ENCODE measurements at places on chromosomes 4 and X.

DNA sequence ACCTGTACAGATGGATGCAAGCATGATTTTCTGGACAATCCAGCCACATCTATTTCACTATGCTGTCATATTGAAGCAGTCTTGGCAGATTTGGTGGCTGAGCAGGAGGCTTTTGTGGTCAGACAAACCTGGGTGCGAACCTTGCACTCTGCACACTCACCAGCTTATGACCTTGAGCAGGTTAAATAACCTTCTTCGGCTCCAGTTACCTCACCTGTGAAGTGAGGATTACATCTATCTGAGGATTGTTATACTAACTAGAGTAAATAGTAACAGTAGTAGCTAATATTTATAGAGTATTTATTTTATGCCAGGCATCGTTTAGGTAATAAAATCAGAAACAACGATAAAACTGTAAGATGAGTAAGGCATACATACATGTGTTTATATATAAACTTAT lies 150.0 kb downstream of the PPP3CA start:
- no peak for DNase-seq

DNA sequence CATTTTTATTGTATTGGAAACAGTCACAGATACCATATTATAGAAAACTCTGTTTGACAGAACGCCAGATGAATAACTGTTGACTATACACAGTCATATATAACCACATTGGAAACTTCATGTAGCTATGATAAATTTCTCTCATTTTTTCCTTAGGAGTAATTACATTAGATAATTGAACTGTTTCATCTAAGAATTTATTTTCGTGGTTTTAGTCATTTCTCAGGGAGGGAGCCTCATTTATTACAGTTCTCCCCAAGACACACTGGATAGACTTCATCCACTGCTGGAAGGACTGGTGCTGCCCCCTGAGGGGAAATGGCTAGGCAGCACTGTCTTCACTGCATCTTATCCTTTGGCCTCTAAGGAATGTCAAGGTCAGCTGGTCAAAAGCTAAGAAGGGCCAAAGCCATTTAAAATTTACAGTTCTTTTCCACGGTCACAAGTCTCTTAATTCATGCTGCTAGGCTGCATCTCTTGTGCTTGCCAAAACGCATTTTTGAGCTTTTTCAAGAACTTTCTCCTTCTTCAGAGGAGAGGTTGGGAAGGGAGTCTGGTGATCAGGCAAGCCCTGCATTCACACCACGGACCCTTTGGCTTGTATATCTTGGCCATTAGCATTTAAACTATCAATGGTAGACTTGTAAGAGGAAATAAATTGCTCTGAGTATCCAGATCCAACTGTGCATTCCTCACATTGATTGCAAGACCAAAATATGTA lies 145.1 kb downstream of the CBR4 start:
- DNase-seq, result no peak

- no peak for DNase-seq
These were observed 54.0 kb downstream of the MAML3 start for GRCh38 chr4:140099983-140100382.

GRCh38 chrX:48540028-48540375 lies 488 bp downstream of the TBC1D25 start:
- peak; percentile 38 for DNase-seq

DNA sequence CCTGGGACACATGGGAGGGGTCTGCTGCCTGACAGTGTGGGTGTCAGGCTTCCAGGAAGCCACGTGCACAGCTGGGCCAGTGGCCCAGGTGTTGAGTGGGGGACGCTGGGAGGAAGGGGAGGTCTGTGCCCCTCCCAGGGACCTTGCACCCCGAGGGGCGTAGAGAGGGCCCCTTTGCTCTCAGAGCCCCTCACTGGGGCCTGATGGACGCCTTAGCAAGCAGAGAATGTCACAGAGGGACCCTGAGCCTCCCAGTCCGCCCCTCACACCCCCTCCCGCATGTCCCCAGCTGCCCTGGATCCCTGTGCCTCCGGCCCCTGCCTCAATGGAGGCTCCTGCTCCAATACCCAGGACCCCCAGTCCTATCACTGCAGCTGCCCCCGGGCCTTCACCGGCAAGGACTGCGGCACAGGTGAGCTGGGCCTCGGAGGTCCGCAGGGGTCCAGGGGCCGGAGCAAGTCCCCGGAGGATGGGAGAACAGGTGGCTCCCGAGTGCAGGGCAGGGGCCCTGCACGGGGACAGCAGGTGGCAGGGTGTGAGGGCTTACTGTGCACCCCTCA lies 2.1 kb downstream of the HGFAC start:
- DNase-seq, result no peak

DNA sequence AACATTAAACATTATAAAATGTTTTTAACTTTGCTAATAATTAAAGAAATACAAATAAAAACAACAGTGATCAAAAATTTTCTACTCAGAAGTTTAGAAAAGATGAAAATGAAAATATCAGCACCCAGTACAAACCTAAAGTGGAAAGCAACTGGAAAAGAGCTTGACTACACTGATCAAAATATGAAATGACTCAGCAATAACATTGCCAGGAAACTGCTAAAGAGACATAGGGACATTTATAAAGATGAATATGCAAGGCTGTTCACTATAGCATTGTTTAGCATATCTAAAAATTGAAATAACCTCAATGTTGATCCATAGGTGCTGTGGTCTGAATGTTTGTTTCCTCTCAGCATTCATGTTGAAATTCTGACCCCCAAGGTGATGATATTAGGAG lies 88.5 kb upstream of the NOCT start:
- no peak for DNase-seq

GRCh38 chr4:109206620-109207019 lies 95.8 kb downstream of the COL25A1 start:
- DNase-seq, result no peak

DNA sequence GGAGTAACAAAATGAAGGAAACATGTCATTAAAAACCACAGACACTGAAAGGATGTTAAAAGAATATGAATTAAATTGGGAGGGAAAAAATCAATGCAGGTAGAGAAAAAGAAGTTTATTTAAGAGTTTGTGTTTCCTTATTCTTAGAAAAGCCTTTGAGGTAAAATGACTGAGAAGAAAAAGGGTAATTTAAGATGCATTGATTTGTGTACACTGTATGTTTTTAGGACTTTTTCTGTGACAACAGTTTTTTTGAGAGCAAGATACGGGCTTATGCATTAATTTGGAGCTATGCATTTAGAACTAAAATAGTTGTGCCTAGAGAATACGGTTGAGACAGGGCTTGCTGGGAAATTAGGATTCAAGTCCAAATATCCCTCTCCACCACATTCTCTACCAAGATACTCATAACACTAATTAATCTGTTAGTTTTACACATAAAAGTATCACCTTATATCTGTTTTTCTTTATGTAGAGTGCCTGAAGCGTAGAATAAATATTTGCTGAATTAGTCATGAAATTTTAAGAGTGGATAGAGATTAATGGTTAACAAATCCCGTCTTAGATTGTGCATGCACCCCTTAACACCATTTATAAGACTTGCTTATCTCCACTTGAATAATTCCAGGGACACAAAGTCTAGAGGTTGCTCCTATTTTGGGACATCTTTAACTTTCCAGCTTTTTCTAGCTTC lies 232.5 kb downstream of the PCDH7 start:
- no peak for DNase-seq

DNA sequence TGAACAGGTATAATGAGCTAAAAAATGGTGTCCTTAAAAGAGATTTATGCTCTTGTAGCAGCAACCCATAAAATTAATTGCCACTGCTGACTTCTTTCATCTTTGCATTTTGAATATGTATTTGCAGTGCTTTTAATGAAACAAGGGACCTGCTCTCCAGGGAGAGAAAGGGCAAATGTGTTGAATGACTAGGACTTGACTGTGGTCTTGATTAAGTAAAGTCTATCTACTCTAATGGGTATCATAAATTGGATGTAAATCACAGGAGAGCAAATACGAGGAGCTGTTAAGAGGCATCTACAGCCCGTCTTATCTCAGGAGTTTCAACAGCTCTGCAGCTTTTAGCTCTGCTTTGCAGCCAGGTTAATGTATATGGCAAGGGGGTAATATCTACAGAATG lies 216.4 kb downstream of the PALLD start:
- DNase-seq, result no peak

- no peak for DNase-seq
These were observed 8.9 kb upstream of the NAP1L5 start for GRCh38 chr4:88706574-88706973.

DNA sequence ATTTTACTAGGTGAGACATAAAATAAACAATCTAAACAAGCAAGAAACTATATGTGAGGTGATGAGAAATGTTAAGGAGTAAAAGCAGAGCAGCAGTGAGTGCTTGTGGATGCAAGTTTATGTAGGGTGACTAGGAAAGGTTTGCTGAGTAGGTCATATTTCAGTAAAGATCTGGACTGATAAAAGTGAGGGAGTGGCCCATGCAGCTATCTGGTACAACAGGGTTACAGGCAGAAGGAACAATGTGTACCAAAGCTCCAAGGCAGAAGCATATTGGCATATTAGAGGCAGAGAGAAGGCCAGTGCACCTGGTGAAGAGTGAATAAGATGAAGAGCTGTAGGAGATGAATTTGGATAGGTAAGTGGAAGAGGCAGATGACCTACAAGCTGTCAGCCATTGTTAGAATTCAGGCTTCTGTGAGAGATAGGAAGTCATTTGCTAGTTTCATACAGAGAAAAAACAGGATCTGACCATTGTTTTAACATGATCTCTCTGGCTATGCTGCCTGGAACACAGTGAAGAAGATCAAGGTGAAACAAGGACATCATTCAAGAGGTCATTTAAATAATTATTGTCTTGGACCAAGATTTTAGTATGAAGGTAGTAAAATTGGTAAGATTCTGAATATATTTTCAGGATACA lies 274.6 kb downstream of the ANKRD50 start:
- DNase-seq, result no peak

DNA sequence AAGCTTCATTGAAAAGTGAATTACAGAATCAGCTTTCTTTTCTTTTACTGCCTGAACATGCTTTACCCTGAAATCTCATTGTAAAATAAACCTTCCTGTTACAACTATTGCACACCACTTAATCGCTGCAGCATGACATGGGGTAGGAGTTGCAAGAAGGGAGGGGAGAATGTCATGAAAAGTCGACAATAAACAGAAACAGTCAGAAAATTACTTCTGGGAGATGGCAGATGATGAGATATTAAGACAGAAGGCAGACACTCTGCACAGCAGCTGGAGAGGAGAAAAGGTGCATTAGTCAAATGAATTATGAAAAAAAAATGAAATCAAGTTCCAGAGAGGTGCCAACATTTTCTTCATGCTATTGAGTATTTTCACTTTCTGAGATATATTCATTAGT lies 287.7 kb downstream of the PCDH7 start:
- no peak for DNase-seq

GRCh38 chrX:153820601-153821000 lies 9.7 kb downstream of the PDZD4 start:
- no peak for DNase-seq

GRCh38 chr4:20493761-20494353 lies 206.4 kb upstream of the PACRGL start:
- DNase-seq, result no peak

DNA sequence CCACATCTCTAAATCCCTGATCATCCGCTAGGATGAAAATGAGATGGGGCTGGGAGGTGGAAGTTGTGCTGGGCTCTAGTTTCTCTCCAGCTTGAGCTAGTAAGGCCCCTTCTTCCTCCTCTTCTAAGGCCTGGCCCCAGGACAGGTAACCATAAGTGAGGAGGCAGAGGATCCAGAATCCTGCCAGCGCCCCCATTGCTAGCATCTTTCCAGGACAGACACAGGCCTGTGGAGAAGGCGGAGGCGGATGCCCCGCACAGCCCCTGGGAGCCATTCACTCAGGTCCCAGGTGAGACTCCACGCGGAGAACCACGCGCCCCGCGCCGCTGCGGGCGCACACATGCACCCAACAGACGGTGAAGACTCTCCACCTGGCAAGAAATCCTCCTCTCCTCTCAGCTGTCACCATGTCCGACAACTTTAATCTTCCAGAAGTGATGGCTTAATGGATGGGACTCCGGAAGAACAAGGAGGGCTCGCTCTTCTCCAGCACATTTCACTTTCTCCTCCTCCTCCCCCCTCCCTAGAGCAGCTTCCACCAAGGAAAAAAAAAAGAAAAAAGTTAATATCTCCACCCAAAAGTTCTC lies 793 bp downstream of the ARSJ start:
- DNase-seq, result no peak

- no peak for DNase-seq
These were observed 138.9 kb downstream of the MAPK10 start for GRCh38 chr4:86221002-86221401.

DNA sequence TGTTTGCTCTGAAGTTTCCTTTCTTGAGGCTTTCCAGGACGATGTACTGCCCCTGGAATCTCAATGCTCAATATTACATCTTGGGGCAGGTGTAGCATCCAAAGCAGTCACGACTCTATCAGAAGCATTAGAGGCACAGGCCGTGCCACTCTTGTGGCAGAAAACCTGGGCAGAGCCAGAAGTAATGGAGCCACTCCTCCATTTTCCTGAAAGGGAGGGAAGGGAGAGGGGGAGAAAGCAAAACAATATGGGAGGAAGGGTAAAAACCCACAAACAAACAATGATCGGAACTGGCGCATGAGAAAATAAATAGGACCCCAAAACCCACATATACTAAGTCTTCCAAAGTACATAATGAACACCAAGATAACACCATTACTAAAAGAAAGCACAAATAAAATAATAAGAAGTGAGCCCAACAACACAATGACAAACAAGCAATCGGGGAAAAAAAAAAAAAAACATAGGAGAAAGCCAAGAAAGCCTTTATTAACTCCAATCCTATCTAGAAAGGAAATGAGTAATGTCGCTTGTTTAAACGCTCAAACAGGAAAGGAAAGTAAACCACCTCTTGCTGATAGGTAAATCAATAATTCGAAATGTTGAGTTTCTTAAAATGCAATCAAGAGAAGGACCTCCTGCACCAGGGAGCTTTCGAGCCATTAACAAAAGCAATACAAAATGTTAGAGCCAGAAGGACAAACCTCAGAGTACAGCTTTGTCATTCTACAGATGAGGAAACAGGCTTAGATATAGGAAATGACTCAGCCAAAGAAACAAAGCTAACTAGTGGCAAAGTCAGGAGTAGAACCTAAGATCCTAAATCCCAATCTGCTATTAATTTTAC lies 117.4 kb downstream of the ATRX start:
- DNase-seq, result no peak

GRCh38 chr4:6052679-6053078 lies 34.4 kb upstream of the C4orf50 start:
- DNase-seq, result no peak

- DNase-seq, result no peak
These were observed 39.9 kb downstream of the ATP8A1 start for GRCh38 chr4:42617030-42617429.
